Hematopoietic multipotent progenitor cell treated with erythropoietin and hydrocortisone succinate and interleukin-3 and kit ligand, for 15 days (in vitro differentiated cells): ENCODE measurements at places on chromosomes 13 and 19.

GRCh38 chr13:50357586-50358118, 342.4 kb downstream of the KCNRG start:
- DNase-seq = no peak

DNA sequence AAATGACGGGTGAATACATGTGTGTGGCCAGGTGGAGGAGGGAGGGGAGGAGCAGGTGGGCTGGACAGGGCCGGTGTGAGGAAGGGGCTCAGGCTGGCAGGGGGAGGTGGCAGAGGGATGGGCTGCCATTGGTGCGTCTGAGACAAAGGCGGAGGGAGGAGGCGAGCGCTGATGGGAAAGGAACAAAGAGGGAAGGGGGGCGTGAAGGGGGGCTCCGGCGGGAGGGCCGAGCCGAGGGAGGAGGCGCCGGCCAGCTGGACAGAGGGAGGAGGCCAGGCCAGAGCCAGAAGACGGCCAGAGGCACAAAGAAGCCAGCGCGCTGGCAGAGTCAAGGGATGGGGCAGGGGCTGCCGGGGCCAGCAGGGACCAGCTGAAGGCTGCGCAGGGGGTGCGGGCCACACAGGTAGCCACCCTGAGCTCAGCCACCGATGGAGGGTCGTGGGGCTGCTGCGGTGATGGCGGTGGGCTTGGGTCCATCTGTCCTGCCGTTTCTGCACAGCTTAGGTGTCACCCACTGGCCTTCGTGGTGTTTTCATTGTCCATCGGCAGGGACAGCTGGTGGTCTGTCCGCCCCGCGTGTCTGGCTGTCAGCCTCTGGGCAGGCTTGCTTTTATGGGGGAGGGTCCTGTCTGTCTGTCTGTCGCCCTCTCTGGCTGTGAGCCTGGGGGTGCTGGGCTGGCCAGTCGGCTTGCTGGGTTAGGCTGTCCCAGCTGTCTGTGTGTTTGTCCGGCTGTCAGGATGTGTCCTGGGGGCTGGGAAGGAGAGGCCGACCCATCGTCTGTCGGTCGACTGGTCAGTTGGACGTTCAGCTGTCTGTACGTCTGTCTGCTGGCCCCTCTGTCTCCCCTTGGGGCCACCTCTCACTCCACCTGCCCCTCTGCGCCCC, 2.2 kb downstream of the APC2 start:
- DNase-seq = no peak

DNA sequence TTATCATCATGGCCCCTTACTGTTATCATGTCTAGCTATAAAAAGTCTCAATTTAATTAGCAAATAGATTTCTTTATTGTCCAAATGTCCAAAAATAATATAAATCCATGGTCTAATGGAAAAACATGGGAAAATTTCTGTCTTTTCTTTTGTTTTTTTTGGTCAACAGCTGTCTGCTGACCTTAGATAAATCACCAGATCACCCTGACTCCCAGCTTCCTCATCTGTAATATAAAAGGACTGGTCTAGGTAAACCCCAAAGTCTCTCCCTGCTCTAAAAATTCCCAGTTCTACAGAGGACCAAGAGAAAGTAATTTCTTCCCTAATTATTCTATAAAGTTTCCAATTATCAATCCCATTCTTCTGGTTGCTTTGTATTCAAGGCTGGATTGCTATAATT, 30.7 kb upstream of the RCBTB2 start:
- DNase-seq = no peak

DNA sequence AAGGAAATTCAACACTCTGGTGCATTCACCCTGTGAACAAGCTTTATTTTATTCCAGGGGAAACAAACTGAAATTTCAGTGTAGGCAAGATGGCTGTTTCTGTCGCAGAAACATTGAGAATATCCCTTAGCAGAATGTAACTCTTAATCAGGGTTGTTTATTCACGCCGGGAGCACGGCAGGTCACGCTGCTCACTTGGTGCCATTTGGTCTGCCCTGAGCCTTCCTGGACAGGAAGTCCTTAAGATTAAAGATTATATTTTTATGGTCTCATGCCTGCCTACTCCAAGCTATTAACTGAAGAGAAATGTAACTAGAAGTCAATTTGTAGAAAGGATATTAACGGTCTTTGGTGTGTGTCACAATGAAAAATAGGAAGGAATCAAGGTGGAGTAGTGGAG, 185.3 kb upstream of the ARGLU1 start:
- no peak for DNase-seq

- DNase-seq = no peak
Observed at GRCh38 chr13:53920916-53921315, 892.3 kb downstream of the OLFM4 start.

GRCh38 chr13:71979616-71980015, 112.6 kb upstream of the DACH1 start:
- no peak for DNase-seq

- DNase-seq = no peak
Observed at GRCh38 chr13:23901365-23901764, 4.1 kb upstream of the C1QTNF9B start.

- no peak for DNase-seq
Observed at GRCh38 chr13:29676941-29677452, 81.5 kb upstream of the SLC7A1 start.

DNA sequence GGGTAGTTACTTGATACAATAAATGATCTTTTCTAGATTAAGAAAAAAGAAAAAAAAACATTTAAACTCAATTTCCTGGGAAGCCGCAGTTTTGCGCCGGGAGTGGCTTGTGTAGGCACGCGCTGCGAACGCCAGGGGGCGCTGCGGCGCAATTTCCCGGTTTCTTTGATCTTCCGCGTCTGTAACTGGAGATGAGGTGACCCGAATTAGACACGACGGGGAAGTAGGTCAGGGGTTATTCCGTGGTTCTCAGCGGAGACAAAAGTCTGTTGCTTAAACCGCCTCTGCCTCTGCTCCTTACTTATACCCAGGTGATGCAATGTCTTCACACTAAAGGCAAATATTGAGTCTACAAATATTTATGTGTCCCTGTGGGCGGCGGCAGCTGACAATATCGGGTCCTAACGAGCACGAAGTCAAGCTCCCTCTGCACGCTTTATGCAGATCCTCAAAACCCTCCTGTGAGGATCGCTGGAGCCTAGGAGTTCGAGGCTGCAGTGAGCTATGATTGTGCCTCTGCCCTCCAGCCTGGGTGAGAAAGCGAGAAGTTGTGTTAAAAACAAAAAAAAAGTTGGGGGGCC, 15.2 kb downstream of the STXBP2 start:
- peak; percentile 86 for DNase-seq

GRCh38 chr13:96994017-96994857, at the start of gene OXGR1:
Gene OXGR1 (minus strand): TSS chr13:96994476. CDS start chr13:96987759, 6,717 bp downstream.
- DNase-seq = no peak

GRCh38 chr13:28320884-28321574, 173.9 kb downstream of the FLT1 start:
- no peak for DNase-seq

- DNase-seq = no peak
Observed at GRCh38 chr13:113938246-113938645, 35.6 kb downstream of the C13orf46 start.

DNA sequence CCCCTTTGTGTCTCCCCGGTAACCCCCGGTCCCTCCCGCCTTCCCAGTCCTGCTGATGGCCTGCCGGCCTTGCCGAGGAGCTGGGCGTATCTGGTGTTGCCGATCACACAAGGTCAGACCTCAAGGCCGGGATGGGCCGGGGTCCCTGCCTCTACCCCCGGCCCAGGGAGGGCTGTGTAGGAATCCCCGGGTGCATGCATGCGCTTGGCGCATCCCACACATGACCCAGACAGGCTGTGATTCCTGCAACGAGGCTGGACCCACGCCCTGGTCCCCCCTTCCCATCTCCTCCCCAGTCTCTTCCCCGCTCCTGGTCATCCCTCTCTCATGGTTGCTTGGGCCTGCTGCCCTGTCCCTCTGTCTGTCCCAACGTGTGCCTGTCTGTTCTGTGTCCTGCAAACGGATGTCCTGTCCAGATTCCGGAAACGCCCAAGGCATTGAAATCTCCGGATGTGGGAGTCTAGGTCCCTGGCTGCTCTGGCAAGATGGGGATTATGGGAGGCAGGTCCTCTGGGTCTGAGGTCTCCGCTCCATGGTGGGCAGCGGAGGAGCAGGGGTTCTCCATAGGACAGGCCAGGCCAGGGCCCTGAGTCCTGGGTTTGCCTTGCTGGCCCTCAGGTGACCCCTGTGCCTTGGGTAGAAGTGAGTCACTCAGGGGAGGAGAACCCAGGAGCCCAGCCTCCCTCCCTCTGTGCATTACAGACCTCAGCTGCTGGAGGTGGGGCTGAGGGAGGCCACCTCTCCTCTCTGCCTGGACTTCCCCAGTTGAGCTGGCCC, 1.6 kb downstream of the PKN1 start:
- DNase-seq = no peak

- no peak for DNase-seq
Observed at GRCh38 chr13:31512331-31512730, 227.0 kb upstream of the RXFP2 start.

- DNase-seq = no peak
Observed at GRCh38 chr13:85194482-85194881, 604.7 kb downstream of the SLITRK6 start.

GRCh38 chr19:3723883-3724282, 15.7 kb downstream of the TJP3 start:
- no peak for DNase-seq

- DNase-seq = no peak
Observed at GRCh38 chr13:94384231-94384905, 95.1 kb downstream of the DCT start.

GRCh38 chr19:51777570-51778462, 16.8 kb downstream of the FPR2 start:
- peak; percentile 44 for DNase-seq

DNA sequence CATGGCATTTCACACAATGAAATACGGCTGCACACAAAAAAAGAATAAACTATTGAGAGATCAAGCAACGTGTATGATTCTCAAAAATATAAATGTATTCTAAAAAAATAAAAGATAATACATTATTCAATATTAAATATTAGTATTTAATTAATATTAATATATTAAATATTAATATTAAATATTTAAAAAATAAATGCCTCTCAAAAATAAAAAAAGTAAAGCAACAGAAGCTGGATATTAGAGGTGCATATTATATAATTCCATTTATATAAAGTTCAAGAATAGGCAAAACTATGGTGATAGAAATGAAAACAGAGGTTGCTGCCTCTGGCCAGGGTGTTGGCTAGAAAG, 57.1 kb downstream of the GADD45B start:
- DNase-seq = no peak
